Peyer's patch (tissue), 4 donors: ENCODE measurements at places on chromosomes 1 and 21.
A peak's percentile ranks its signal among the peaks of the same experiment; 100 is the strongest.

- no peak for DNase-seq
Observed at GRCh38 chr1:152756872-152757271, 953 bp upstream of the KPRP start.

DNA sequence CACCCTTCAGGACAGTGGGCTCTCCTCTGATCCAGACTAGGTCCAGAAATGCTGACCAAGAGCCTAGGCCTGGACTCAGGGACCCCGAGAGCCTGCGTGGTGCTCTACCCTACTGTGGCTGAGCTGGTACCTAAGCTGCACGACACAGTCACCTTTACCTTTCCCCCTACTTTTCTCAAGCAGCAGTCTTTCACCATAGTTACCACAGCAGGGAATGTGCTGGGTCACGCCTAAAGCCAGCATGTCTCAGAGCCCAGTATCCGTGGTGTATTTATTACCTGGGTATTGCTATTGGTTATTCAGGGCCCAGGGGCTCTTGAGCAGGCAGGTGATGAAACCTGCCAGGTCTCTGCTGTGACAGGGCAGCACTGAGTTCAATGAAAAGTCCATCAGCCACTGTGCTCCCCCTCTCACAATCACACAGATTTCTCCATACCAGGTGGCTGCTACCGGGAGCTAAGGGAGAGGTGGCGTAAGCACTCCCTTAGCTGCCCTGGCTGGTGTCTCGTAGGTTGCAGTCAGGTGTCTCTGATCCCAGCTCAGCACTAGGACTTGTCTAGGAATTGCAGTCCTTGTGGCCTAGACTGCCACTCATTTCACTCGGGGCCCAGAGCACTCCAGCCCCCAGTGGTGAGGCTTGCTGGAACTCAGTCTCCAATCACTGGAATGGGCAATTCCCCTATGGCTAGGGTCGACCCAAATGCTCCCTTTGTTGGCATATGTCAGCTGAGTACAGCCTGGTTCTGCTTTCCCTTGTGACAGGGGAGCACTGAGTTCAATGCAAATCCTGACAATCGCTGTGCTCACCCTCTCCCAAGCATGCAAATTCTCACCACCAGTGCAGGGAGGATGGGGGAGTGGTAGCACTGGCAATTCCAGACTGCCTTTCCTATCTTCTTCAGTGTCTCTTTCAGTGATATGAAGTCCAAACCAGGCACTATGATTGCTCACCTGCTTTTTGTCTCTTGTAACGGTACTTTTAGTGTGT, 128.7 kb downstream of the PHTF1 start:
- no peak for DNase-seq

DNA sequence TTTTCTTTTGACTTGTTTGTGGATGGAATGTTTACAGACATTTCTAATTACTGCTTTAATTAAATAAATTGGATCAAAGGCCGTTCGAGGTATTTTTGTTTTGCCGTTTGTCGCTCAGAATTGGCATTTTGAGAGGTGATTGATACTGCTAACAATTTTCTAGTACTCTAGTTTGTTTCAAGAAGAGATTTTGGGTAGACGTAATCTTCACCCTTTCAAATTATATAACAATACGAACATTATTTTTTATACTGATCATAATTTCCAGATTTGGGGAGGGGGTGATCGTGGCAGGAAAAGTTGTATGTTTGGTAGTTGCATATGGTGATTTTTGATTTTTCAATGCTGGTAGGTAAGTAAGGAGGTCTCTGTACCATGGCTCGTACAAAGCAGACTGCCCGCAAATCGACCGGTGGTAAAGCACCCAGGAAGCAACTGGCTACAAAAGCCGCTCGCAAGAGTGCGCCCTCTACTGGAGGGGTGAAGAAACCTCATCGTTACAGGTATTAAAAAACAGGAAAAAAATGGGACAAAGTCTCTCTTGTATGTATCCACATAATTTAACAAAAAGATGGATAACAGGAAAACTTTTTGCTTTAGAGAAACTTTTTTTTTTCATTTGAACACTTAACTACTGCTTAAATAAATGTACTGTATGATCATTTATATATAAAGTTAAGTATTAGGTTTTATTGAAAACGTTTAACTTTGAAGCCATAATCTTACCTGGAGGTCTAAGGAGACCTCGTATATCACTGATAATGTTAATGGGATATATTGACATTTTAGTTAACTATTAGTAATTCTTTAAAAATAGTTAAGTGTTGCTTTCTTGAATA, 1.7 kb downstream of the H3-3A start:
- no peak for DNase-seq

GRCh38 chr1:210259561-210259960, 27.0 kb downstream of the SERTAD4 start:
- no peak for DNase-seq

GRCh38 chr1:153608089-153608682, 4.8 kb downstream of the S100A16 start:
- DNase-seq = no peak

- no peak for DNase-seq
Observed at GRCh38 chr1:10897321-10897980, 101.0 kb upstream of the CASZ1 start.

GRCh38 chr1:46362158-46362557, 21.6 kb downstream of the NSUN4 start:
- DNase-seq = no peak

DNA sequence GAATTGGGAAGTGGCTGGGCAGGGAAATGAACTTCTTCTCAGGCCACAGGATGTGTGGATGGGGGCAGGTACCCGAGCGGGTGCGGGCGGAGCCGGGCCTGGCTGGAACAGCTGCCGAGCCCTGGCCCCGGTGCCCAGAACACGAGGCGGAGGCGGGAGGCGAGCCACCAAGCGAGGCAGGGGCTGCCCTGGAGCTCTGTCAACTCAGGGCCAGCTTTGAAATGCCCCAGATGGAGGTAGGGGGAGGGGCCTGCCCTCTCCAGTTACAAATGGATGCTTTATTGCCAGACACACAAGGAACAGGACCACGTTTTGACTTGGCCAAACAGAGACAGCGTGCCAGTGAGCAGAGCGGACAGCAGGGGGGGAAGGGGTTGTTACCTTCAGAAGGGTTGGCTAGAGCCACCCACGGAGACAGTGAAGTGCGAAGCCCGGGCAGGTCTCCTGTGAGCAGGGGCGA, 240.4 kb downstream of the SDCCAG8 start:
- DNase-seq = no peak

DNA sequence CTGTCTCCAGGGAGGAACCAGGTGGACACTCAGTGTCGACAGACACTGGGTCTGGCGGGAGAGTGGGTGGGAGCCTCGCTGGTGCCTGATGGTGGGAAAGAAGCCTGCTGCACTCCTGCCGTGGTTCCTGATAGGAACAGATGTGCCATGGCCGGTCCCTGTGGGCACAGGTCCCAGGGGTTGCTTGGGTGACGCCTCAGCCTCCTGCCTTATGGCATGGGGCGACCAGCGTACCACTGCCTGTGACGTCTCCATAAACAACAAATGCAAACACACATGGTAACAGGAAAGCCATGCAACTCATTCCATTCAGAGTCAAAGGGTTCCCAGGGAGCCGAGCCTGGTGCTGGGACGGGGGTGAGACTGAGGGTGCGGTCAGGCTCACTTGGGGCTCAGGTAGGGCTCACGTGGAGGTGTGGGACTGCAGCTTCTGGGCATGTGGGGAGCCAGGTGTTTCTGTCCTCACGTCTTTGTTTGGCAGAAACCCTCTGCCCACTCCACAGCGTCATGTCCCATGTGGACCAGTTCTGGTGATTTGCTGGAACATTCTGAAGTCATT, 34.8 kb downstream of the SNAP47 start:
- DNase-seq = peak; percentile 19

DNA sequence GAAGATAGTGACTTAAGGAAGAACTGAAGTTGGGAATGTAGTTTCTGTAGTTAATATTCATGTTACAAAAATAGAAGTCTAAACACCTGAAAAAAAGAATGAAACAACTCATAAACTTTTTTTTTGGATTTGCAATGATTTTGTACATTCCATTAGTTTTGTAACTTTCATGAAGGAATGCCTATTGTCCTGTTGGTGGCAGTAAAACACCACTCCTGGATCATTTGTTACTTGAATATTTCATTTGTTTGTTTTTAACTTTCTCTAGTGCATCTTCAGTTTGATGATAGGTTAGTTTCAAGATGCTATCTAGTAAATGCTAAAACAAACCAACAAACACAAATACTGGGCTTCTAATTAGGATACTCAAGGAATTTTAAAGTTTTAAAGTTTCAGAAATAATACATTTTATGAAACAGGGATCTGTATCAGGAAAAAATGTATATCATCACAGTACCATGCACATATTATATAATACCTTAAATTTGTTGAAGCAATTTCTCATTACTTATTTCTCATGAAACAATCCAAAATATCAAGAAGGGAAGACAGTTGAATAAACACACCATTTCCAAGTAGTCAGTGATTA, 229.7 kb upstream of the CACYBP start:
- no peak for DNase-seq

DNA sequence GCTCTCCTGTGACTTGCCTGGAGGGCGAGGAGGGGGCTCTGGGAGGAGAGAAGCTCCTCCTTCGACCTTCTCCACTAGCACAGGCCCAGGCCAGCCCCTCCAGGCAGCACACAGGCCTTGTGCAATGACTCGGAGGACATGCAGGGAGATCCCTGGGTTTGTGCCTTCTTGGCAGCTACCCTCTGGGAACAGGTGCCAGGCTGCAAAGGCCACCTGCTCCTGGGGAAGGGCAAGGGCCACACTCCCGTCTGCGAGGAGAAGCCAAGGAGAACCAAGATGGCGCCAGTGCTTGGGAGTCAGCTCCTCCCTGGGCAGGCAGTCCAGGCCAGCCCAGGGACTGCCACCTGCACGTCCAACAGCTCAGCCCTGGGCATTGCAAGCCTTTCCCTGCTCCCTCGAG, 15.3 kb downstream of the CASZ1 start:
- peak; percentile 70 for DNase-seq

DNA sequence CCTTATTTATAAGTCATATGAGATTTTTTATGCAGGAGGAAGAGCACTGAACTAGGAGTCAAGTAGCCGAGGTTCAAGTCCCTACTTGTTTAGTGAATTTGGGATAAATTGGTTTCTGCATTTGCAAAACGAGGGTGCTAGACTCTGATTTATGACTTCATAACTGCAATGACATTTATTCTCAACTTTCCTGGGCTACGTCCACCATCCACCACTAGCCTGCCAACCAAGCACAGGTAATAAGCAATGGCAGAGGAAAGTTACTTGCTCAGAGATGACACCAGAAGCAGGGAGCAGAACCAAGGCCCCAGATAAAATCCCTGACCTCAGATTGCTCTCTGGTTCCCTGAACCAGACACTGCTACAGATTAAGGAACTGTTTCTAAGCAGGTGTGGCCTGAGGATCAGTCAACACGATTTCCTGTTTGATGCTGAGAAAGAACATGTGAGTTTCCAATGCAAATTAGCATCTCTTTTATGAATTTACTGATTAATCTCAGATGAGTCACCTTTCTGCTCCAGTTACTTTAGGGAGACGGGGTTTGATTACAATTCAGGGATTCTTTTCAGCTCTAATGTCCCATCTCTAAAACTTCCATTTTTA, 52.7 kb downstream of the PLPP3 start:
- DNase-seq = no peak

DNA sequence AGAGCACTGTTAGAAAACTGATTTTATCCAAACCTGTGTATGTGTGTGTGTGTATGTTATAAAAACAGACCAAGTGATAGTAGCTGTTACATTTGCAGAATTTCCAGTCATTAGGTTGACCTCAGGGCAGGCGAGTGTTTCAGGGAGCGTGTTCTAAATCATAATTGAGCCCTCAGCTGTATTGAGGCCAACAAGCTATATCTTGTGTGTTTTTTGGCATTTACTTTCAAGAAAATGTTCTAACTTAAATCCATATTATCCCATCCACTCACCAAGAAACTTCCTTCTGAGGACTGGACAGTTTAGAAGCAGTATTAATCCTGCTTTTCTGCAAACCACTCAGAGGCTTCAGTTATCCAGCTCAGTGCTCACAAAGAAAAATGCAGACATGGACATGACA, 12.0 kb downstream of the DDAH1 start:
- no peak for DNase-seq

GRCh38 chr1:205248793-205249601, 21.3 kb downstream of the TMCC2 start:
- peak; percentile 43 for DNase-seq

- no peak for DNase-seq
Observed at GRCh38 chr1:108106775-108107174, 93.4 kb downstream of the SLC25A24 start.

GRCh38 chr1:89260566-89261255, 11.9 kb downstream of the GBP5 start:
- DNase-seq = no peak

- no peak for DNase-seq
Observed at GRCh38 chr1:209708297-209708696, 3.7 kb downstream of the HSD11B1 start.

- DNase-seq = no peak
Observed at GRCh38 chr1:46543761-46544560, 7.5 kb downstream of the KNCN start.

DNA sequence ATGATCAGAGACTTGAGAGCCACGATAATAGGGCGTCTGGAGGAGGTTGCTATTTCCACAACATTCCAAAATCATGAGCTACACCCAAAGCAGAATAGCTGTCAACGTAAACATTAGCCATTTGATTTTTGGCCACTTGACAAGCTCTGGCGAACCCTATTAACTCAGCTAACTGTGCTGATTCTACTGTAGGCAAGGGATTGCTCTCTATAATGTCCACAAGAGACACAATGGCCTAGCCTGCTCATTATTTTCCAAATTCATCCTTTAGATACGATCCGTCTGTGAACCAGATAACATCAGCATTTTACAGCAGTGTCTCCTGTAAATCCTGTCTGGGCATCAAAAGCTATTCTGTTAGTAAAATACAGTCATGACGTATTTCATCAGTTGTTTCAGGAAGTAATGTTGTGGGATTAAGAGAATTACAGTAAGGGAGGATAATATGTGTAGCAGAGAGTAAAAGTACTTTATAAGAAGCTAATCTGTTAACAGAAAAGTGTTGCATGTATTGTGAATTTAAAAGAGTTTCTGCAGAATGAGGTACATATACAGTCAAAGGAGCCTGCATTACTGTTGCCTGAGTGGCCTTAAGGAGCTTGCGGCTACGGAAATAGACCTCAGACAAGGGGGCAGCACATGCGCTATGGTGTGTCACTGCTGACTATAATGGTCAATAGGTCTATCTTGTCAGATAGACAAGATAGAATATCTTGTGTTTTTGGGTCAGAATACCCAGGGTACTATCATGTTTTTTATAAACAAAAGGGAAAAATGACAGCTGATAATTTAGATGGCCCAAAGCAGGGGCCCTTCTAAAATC, 44.9 kb upstream of the TINAGL1 start:
- no peak for DNase-seq

DNA sequence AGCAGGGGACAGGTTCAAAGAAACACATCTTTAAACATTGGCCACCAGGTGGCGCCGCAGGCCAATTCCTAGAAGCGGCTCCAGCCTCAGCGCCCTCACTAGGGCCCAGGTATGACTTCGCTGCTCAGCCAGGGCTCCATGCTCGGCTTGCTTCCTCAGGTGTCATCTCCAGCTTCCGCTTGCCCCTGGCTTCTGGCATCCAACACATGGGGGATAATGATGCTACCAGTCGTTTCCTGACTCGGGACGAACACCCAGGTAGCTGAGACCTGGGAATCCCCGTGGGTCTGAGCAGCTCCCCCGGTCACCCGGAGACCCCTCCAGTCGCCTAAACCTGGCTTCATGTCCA, 8.5 kb upstream of the MEX3A start:
- DNase-seq = peak; percentile 95

GRCh38 chr1:45669859-45670655, 16.3 kb downstream of the GPBP1L1 start:
- no peak for DNase-seq

- DNase-seq = no peak
Observed at GRCh38 chr1:39707506-39707905, 16.3 kb upstream of the HPCAL4 start.

GRCh38 chr21:8990326-8991087, 1530.9 kb upstream of the TPTE start:
- DNase-seq = no peak
